ENCODE measurements at places on chromosomes 7 and 10.

- no peak for DNase-seq
These were observed 824.5 kb downstream of the TYW1 start for GRCh38 chr7:67821116-67821515.

- no peak for DNase-seq
These were observed 276.4 kb downstream of the SFMBT2 start for GRCh38 chr10:7134448-7134847.

DNA sequence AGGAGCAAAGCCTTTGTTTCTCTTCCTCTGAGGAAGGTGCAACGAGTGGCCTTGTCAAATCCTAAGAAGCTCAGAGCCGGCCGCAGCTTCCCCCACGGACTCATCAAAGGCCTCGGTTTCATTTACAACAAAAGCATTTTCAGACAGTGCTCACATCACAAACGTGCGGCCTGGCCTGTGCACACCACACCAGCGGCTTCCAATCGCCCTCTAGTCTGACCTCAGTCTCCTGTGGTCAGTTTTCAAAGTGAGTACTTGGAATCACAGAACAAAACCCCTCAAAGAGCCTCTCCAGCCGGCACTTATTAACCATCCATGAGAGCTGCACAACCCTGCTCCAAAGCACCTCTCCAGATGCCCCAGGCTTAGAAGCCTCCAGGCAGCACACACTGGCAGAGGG is 3.3 kb downstream of the RADIL start:
- no peak for DNase-seq

DNA sequence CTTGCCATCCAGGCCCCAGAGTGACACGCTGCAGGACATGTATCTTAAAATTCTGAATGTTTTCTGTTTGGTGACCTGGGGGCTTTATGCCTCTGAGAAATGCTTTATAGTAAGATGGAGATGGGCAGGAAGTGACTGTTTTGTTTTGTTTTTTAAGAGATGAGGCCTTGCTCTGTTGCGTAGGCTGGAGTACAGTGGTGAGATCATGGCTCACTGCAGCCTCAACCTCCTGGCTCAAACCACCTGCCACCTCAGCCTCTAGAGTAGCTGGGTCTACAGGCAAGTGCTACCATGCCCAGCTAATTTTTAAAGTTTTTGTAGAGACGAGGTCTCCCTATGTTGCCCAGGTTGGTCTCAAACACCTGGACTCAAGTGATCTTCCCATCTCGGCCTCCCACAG is 20.6 kb downstream of the ZNF777 start:
- no peak for DNase-seq

DNA sequence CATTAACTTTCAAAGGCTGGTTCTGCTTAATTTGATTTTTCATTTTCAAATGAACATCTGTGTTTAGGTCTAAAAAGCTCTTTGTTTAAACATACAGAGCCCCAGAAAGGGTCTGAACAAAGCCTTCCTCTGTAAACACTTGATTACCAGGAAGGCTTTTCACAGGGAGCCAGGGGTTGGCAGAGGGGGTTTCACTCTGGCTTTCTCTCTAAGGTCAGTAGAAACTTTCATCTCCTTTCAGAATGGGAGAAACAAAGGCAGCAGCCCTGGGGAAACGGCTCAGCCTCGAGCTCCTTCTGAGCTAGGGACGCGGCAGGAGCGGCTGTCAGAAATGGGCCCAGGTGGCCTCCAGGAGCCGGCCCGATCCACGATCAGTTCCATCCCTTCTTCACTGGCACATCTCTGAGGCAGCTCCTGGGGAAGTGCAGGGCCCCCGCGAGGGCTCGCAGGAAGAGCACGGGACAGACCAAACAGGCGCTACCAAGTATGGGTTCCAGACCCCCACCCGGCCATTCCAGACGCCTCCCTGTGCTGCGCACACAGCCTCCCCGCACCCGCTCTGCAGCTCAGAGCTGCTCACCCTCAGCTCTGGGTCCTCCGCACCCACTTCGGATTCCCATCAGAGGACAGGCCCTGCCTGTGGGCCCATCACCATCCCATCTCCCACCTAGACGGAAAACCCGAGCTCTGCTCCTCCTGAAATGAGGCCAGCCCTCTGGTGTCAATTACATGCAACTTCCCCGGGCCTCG is 124.1 kb downstream of the MAD1L1 start:
- DNase-seq = no peak

GRCh38 chr10:74137992-74138391 is 12.6 kb downstream of the AP3M1 start:
- no peak for DNase-seq

- no peak for DNase-seq
These were observed 353.2 kb downstream of the HGF start for GRCh38 chr7:81416659-81417058.

GRCh38 chr7:30363778-30364563 is 79.6 kb downstream of the ZNRF2 start:
- DNase-seq = no peak

All from T-cell (primary cell).